GM23338 (cell line): ENCODE measurements at places on chromosomes 7 and 10. TPM values are rescaled to one million over a fixed set of nuclear protein-coding genes. Genes with fewer than 3 reads are reported as not detected.

DNA sequence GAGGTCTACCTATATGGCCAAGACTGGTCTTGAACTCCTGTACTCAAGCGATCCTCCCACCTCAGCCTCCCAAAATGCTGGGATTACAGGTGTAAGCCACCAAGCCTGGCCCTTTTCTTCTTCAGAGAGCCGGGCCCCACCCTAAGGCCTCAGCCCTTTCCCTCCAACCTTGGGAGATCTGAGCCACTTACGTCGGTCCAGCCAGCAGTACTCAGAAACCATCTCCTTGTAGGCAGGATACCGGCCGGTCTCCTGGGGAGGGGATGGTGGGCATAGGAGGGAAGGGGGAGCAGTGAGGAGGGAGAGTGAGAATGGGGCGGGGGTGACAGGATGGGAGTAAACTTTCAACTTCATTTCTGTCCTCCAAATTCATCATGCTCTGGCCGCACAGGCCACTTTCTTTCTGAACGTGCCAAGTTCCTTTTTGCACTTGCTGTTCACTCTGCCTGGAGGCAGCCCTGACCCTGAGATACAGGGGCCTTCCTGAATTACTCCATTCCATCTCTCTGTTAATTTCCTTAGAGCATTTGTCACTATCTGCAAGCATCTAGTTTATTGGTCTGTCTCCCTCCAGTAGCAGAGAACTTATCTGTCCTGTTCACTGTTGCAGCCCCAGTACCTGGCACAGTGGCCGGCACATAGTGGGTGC is 10.4 kb downstream of the PDZD7 start:
- DNase-seq: no peak

GRCh38 chr10:19947656-19948055 is 131.4 kb downstream of the PLXDC2 start:
- DNase-seq: no peak

DNA sequence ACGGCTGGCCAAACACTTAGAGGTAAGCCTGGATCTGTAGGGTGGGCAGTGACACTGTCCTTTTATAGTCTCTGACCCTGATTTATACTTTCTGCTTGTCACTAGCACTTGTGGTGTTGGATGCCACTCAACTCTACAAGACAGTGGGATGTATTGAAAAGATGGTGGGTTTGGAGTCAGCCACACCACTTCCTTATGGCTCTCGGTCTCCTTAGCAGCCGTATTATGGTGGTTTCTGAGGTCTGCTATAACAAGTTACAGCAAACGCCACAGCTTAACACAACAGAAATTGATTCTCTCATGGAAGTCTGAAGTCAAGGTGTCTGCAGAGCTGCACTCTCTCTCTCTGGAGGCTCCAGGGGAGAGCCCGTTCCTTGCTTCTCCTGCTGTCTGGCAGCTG is 14.7 kb downstream of the ITIH2 start:
- no peak for DNase-seq

- no peak for DNase-seq
These were observed 1168.4 kb downstream of the GATA3 start for GRCh38 chr10:9222917-9223316.

- no peak for DNase-seq
These were observed 276.0 kb upstream of the VWC2 start for GRCh38 chr7:49497471-49497870.

- DNase-seq: no peak
These were observed at the start of gene GIMAP1 for GRCh38 chr7:150716368-150716767. GIMAP1 (plus strand) TSS chr7:150716613; CDS start chr7:150719048, 2,435 bp downstream.

GRCh38 chr10:62754963-62755362 is 49.6 kb upstream of the ADO start:
- no peak for DNase-seq

ERVW-1 gene
- not detected in 2 replicates for polyA plus RNA-seq

ADAM12 gene
- 0.13 TPM in 1 of 2 replicates, not detected in the other for polyA plus RNA-seq

RAPGEF5 gene
- polyA plus RNA-seq: 6.3 and 7.1 TPM in 2 replicates
